ENCODE measurements at places on chromosomes 12 and 14.

GRCh38 chr14:68447581-68448251 lies 345.2 kb downstream of the ZFP36L1 start:
- no peak for DNase-seq

GRCh38 chr14:73295198-73295796 lies 58.0 kb downstream of the PAPLN start:
- DNase-seq: peak; percentile 58

GRCh38 chr14:41498959-41499358 lies 107.7 kb upstream of the LRFN5 start:
- no peak for DNase-seq

DNA sequence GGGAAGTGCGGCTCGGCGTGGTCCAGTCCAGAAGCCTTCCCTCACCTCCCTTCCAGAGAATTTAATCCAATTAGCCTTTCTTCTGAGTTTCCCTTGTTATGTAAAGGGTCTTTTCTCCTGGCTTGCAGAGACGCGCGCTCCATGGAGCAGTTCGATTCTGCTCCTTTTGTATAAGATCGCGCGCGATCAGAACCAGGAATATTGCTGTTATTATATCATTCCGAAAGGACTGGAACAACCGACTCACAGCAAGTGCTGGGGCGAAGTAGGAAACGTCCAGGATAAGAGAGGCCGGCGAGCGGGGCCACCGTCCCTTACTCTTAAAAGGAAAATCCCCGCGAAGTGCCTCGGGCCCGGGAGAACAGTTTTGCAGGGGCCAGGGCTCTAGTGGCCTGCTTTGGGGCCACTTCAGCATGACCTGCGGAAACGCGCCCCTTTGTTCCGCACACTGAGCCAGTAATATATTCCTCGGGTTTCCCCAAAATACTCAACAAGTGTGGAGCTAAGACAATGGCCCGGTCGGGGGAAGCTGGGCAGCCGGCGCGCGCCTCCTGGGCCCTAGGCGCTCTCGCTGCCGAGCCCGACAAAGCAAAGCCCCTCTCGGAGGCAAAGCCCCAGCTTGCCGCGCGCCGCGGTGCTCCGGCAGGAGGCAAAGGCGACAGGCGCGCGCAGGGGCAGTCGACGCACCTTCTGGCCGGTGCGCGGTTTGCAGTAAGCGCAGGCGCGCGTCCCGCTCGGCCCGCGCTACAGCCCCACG lies 2.9 kb downstream of the RFX4 start:
- no peak for DNase-seq

DNA sequence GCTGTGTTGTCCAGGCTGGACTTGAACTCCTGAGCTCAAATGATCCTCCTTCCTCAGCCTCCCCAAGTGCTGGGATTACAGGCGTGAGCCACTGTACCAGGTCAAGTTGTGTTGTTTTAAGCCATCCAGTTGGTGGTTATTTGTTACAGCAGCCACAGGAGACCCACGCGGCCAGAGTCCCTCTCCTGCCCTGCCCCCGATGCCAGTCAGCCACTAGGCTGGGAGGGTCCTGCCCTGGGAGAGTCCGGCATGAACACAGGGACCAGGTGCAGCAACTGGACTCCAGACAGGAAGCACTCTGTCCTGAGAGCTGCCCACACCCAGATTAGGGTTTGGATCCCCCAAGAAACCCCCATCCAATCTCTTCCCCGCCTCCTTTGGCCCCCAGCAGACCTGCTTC lies 44.1 kb upstream of the FZD10 start:
- DNase-seq: no peak

- peak; percentile 79 for DNase-seq
These were observed 47.7 kb downstream of the PSMA6 start for GRCh38 chr14:35339761-35340406.

DNA sequence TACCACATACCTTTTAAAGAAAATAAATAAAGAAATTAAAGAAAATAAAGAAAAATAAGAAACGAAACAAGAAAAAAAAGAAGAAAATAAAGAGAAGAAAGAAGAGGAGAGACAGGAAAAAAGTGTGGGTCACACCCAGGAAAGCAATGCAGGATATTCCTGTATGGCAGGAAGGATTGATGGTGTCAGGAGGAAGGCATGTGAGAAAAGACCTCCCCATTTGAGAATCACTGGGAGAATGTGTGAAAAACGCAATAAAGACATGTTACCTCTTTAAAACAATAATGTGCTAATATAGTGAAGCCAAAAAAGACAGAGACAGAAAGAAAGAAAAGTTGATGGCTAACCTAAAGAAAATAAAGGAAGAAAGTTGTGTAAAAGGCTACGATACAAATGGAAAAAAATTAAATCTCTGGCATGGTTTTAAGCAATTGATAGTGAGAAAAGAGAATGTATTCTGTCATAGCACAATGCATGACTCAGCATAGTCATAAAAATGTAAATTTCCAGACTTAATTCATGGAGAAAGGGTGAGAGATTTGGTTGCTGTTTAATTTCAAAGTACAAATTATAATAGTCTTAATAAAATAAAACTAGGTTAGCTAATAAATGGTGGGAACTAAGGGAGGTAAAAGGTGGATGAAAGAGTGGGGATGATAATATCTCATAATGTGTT lies 24.3 kb upstream of the FOXG1 start:
- no peak for DNase-seq

DNA sequence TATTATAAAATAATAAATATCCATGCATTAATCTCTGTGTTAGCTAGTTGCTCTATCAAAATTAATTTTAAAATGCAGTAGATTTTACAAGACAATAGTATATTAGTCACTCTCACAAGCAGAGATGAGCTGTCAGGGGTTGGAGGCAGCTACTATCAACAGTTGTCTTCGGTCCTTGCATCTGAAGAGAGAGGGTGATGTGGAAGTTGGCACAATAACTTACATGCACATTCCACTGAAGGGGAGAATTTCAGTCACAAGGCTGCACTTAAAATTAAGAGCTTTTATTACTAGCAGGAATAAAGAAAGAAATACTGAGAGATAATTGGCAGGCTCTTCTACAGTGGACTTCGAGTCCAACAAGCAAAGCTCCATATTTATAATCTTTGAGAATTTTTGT lies 166.9 kb upstream of the DCN start:
- DNase-seq: no peak

All from suppressor macrophage treated with lipopolysaccharide for 4 hours (primary cell).